ENCODE measurements at places on chromosomes 7 and 10.

DNA sequence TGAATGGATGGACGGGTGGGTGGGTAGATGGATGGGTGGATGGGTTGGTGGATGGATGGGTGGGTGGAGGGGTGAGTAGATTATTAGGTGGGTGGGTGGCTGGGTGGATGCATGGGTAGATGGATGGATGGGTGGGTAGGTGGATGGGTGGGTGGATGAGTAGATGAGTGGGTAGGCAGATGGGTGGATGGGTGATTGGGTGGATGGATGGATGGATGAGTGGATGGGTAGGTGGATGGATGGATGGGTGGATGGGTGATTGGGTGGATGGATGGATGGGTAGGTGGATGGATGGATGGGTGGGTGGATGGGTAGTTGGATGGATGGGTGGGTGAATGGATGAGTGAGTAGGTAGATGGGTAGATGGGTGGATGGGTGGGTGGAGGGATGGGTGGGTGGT, 59.6 kb upstream of the ADGRA1 start:
- H3K36me3 ChIP-seq, result no peaks in the 10 kb centered on the region
- no peaks in the 10 kb centered on the region for H3K4me1 ChIP-seq

DNA sequence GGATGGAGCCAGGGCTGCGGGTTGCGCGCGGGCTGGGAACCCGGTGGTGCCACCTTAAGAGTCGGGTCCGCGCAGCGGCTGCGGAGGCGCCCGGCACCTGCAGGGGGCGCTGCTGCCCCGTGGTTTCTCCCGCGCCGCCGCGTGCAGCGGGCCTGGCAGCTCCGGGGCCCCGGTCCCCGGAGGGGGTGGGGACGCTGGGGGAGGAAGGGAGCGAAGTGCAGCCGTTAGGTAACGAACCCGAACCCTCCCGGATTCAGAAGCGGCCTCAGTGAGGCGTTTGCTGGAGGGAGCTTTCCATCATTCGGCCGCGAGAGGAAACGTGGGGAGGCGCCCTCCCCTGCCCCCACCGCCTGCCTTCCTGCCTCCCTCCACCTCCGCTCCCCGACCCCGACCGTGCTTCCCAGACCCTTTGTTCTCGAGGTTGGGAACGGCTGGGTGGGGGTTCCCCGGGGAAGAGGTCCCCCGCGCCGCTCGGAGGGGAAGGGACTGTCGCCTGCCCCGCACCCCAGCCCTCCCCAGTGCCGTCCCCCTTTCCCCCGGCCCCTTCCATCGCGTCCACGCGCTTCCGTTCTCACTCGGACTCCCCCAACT, 29.6 kb downstream of the SKIDA1 start:
- H3K36me3 ChIP-seq, result no peaks in the 10 kb centered on the region
- DNase-seq, result peak; percentile 84
- H3K4me3 ChIP-seq, result peak overlapping the region; percentile 71
- H3K27me3 ChIP-seq, result no peaks in the 10 kb centered on the region

DNA sequence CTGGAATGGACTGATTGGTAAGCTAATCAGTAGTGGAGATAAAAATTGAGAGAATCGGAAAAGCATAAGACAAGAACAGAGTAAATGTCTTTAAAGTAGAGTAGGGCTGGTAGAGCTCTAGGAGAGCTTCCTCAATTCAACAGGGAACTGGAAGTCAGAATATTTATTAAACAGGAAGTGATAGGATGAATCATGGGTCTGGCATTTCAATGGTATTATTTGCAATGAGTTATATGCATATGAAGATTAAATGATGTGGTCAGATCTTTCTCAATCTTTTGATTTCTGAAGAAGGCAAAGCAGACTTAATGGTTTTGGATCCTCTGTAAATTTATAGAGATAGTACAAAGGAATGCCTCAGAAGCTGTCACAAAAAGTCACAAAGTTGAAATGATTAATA, 349.0 kb downstream of the HPSE2 start:
- no peaks in the 10 kb centered on the region for H3K27me3 ChIP-seq
- H3K4me1 ChIP-seq, result no peaks in the 10 kb centered on the region
- DNase-seq, result no peak
- no peaks in the 10 kb centered on the region for H3K36me3 ChIP-seq
- no peak overlapping the region for H3K27ac ChIP-seq
- no peak overlapping the region for H3K4me3 ChIP-seq

DNA sequence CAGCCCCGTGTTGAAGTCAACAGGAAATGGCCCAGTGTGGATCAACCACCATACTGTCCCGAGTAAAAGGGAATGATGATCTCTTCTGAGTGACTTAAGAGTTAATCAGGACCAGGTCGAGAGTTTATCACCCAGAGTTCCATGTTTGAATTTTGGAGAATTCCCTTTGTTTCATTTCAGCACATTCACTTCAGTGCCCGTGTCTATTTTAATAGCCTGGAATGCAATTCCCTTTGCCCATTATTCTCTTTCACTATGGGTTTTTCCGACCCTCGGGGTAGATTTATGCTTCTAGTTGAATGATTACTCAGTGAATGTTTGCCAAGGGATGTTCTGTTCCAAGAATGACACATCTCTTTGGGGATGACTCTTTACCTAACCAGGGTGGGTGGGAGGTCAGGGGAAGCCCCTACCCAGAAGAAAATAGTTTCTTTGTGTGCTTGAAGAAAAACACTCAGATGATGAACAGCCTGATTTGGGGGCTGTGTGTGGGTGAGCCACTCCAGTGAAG, 594.9 kb downstream of the INHBA start:
- H3K4me1 ChIP-seq, result peaks cover 34% of the 10 kb centered on the region
- H3K36me3 ChIP-seq, result no peaks in the 10 kb centered on the region
- no peaks in the 10 kb centered on the region for H3K27me3 ChIP-seq
- H3K4me3 ChIP-seq, result no peak overlapping the region
- H3K27ac ChIP-seq, result no peak overlapping the region

DNA sequence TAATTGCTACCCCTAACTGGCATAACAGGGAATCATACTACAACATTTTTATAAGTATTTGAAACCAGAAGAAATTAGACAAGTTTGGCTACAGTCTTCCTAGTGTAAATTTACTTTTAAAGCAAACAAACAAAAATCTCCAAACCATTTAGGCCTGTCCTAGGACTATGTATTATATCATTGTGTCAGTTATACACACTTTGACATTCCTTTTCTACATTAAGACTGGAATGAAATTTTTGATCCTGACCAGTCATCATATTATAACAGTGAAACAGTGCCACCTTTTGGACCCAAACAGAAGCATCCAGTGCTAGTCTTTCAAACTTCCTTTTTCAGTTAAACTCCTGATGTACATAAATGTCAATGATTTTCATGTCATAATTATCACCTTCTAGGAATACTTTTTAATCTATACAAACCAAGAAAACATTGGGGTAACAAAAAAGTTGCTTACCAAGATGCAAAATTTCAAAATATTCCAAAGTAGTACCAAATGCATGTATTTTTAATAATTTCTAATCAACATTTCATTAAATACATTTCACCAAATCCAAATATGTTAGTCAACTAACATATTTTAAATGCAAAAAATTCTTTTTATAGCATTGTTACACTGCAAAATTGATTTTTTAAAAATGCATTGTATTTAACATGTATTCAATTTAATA, 75.7 kb downstream of the IMMP2L start:
- H3K4me3 ChIP-seq, result no peak overlapping the region
- no peak overlapping the region for H3K27ac ChIP-seq
- H3K4me1 ChIP-seq, result no peaks in the 10 kb centered on the region
- peak; percentile 76 for DNase-seq
- no peaks in the 10 kb centered on the region for H3K36me3 ChIP-seq

DNA sequence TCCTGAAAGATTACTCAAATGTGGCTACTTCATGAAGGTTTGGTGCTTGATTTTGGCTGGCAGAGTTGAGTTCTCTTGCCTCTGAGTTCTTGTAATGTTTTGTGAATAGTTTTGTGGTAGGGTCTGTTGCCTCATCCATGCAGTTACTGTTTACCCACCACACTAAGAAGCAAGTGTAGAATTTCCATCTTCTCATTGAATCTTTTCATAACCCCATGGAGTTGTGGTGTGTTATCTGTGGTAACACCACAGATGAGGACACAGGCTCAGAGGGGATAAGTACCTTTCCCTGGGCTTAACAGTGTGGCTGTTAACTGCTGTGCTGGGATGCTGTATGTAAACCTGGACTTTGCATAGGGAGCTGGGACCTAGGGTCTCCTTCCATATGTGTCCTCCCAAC, 186.3 kb downstream of the CAMK1D start:
- DNase-seq, result no peak
- H3K27ac ChIP-seq, result no peak overlapping the region
- no peaks in the 10 kb centered on the region for H3K27me3 ChIP-seq
- no peaks in the 10 kb centered on the region for H3K36me3 ChIP-seq

DNA sequence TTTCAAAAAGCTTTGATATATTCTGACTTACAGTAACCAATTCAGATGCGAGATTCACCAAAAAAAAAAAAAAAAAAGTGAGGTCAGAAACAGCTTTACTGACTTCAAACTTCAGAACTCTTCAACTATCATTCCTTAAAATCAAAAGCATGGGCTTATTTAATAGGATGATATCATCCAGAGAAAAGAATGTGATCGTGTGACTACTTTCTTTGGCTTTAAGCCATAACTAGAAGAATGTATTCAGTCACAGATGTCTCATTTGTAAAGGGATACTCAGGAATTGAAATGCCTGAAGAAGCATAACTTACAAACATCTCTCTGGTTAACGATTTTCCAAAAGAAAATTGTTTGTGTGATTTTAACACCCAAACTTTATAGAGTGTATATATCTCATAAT, 11.5 kb downstream of the TPK1 start:
- H3K36me3 ChIP-seq, result no peaks in the 10 kb centered on the region
- no peak overlapping the region for H3K27ac ChIP-seq
- H3K27me3 ChIP-seq, result no peaks in the 10 kb centered on the region
- H3K4me1 ChIP-seq, result peaks cover 17% of the 10 kb centered on the region
